ENCODE measurements at places on chromosomes 4 and X.
A peak's percentile ranks its signal among the peaks of the same experiment; 100 is the strongest.

- DNase-seq, result no peak
Observed at GRCh38 chr4:136183513-136183912, 1348.8 kb downstream of the PCDH18 start.

DNA sequence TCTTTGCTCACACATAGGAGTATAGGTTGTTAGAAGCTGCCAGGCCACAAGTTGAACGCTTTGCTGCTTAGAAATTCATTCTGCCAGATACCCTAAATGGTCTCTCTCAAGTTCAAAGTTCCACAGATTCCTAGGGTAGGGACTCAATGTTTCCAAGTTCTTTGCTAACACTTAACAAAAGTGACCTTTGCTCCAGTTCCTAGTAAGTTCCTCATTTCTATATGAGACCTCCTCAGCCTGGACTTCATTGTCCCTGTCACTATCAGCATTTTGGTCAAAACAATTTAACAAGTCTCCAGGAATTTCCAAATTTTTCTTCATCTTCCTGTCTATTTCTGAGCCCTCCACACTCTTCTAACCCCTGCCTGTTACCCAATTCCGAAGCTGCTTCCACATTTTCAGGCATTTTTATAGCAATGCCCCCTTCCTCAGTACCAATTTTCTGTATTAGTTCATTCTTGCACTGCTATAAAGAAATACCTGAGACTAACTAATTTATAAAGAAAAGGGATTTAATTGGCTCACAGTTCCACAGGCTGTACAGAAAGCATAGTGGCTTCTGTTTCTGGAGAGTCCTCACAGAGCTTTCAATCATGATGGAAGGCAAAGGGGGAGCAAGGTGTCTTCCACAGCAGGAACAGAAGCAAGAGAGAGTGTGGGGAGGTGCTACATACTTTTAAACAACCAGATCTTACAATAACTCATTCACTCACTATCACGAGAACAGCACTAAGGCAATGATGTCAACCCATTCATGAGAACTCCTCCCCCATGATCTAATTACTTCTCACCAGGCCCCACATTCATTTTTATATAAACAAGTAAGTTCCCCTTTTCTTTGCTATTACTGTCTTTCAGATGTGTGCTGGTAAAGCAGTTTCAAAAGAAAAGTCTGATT is 11.5 kb upstream of the TLR1 start:
- DNase-seq, result peak; percentile 16

- DNase-seq, result no peak
Observed at GRCh38 chrX:129996120-129996519, 13.7 kb downstream of the BCORL1 start.

GRCh38 chrX:94662689-94663088 is 988.7 kb downstream of the FAM133A start:
- DNase-seq, result peak; percentile 7

DNA sequence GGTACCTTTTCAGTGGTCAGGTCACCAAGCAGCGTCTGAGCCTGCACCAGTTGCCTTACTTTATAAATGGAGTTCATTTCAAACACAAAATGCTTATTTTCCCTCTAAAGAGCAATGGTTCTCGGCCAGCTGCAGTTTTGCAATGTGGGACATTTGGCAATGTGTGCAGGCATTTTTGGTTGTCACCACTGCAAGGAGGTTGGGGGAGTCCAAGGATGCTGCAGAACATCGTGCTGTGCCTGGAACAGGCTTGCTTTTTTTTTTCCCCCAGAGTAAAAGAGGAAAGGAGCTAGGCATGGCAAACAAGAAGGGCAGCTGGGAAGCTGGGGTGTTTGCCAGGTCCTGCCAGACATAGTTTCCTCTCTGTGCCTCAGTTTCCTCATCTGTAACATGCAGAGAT is 115.6 kb downstream of the GPR143 start:
- no peak for DNase-seq

- peak; percentile 73 for DNase-seq
Observed at GRCh38 chr4:119314356-119314755, 7.6 kb downstream of the FABP2 start.

GRCh38 chrX:1894740-1895139 is 279.9 kb downstream of the ASMT start:
- no peak for DNase-seq

All from RKO (cell line).